ENCODE measurements at places on chromosomes 6 and 20.

DNA sequence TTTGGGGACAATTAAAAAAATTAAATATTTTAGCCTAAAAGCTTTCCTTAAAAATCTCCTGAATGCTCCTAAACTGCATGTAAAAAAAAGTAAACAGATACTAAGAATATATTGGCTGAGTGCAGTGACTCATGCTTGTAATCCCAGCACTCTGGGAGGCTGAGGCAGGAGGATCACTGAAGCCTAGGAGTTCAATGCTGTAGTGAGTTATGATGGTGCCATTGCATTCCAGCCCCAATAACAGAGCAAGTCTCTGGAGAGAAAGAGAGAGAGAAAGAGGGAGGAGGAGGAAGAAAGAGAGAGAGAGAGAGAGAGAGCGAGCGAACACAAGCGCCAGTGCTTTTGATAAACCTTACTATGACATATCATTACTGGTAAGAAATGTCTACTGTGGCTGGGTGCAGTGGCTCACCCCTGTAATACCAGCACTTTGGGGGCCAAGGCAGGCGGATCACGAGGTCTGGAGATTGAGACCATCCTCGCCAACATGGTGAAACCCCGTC is 58.8 kb downstream of the FKBP5 start:
- no peak for DNase-seq

- DNase-seq: no peak
These were observed 1.1 kb upstream of the SLC22A23 start for GRCh38 chr6:3457710-3458602.

DNA sequence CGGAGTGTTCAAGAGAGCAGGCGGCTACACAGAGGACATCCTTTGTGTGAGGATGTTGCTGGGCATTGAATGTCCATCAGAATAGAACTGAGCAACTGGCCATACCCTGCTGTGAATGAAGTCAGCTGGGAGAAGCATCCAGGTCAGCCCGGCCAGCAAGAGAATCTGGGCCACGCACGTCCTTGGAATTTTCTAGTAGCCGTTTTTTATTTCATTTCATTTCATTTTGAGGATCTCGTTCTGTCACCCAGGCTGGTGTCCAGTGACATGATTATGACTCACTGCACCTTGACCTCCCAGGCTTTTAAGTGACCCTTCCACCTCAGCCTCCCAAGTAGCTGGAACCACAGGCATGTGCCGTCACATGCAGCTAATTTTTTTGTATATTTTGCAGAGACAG is 97.9 kb downstream of the SSR1 start:
- DNase-seq: no peak

GRCh38 chr20:9911519-9911918 is 72.6 kb upstream of the PAK5 start:
- DNase-seq: no peak

GRCh38 chr20:20765696-20766365 is 53.4 kb upstream of the RALGAPA2 start:
- DNase-seq: no peak

DNA sequence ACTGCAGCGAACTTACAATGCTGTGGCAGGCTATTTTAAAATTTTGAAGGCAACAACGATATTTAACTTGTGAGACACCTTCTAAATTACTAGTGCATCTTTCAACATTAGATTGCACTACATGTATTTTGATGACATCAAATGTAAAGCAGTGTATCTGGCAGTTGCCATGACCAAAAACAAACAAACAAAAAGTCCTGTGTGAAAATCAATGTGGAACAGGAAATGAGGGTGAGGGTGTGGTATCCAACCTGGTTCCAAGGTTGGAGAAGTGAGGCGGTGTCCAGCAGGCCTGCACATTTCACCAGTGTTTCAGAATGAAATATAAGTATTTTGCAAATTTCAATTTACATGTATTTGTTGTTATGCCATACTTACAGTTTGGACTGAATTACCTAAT is 112.0 kb downstream of the LAMP5 start:
- DNase-seq: no peak

- DNase-seq: no peak
These were observed 319.7 kb downstream of the EPM2A start for GRCh38 chr6:145415616-145416015.

GRCh38 chr6:169189182-169189581 is 64.5 kb downstream of the THBS2 start:
- no peak for DNase-seq

DNA sequence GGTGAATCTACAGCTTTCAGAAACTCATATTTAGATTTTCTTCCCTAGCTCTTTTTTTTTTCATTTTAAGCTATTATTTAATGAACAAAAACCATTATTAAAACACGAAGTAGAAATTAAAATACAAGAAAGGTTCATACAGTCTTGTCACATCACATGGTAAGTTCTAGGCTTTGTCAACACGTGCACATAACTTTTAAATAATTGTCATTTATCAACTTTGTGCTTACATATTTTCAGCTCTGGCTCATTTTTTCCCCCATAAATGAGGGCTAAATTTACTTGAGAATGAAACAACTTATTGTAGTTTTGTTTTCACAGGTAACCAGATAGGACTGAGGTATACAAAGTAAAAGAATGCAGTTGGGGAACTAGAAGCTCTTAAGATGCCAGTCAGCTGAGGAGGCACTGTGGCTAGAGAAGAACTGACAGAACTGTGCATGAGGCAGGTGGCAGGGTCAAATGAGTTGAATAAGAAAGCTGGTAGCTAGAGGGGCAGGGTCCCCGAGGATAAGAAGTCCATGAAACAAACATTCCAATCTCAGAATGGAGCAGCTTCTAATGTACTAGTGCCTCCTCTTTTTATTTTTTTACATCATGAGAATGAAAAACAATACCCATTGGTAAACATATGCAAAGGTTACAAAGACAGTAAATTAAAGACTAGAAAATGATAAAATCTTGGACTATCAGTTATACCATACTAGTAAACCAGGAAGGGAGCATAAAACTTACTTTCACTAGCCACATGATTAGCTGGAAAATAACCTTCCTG is 141.5 kb downstream of the MYB start:
- no peak for DNase-seq
